ENCODE measurements at places on chromosomes 2 and 18.

DNA sequence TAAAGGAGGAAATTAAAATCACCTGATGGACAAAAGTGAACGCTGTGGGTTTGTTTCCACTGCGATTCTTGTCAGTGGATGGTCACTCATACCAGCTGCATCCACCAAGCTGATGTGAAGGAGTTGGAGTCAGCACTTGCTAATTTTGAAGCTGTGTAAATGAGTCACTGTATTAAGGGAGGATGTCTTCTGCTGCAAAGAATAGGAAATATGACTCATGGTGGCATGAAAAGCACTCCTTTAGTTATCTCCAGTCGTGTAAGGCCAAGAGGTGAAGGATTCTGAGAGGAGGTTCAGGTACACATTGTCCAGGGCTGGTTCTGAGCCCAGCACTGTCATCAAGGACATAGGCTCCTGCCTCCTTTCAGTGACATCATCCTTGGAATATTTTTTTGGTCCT is 71.7 kb upstream of the SKOR2 start:
- DNase-seq = no peak

DNA sequence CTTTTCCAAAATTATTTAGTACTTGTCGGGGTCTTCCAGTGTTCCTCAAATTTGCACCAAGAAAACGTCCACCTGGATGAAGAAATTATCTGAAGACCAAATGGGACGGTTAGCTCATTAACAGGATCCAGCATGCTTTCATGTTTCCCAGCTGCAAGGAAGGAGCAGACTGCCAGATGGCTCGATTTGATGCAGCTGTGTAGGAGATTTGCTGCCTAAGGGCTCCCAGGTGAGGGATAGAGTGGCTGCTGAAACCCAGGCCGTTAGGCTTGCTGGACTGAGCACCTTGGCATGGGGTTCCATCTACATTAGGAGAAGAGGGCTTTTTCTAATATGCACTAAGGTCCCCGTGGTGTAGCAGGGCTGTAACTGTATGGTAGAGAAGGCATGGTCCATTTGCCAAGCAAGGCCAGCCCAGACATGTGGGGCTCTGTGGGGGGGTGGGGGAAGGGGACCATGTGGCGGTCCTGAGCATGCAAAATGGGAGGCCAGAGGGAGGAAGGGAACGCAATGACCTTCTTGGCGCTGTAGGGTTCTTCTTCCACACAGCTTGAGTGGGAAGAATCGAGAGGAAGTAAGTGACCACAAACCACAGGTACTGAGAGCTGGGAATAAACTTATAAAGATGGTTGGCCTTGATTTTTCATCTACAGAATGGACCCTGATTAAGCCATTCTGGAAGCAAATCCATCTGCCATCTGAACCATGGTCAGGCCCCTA is 144.0 kb downstream of the TMEM163 start:
- no peak for DNase-seq

GRCh38 chr2:20868377-20868776 is 45.5 kb upstream of the LDAH start:
- DNase-seq = peak; percentile 91

DNA sequence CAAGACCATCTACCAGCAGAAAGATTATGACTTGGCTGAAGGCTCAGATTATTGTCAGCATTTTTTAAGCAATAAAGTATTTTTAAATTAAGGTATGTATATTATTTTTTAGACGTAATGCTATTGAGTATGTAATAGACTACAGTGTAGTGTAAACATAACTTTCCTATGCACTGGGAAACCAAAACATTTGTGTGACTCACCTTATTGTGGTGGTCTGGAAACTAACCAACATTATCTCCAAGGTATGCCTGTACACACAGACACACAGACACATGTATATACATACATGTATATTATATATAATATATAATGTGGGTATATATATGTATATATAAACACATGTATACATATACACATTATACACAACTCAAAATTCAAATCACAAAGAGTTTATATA is 9.1 kb upstream of the TMEFF2 start:
- DNase-seq = no peak

DNA sequence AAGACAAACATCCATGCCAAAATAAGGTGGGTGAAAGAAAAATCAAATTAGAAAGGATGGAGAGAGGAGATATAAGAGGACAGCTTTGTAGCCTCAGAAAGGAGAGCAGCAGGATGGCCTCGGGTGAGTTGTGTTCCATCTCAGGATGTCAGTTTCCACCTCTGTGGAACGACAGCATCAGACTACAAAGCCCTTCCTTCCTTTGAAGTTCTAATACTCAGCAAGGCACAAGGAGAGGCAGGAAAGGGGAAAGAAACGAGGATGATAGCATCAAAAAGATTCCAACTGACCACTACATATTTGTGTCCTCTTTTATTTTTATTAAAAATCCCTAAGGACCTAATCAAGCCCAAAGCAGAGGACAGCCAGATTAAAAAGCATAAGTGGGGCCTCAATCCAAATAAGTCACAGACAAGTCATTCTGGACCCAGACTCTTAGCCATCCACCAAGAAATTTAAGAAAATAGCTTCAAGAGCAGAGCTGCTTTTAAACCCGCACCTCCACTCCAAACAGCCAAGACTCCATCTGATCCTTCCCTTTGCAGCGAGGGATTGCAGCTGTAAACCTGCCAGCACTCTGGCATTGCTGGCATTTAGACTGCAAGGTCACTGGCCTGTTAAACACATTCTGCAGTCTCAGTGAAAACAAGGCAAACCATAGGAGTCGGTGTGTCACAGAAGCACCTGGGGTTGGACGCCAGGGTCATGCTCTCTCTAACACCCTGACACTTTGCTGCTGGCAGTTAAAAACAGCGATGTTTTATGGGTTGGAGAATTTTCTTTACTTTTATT is 314.5 kb upstream of the CHAC2 start:
- DNase-seq = no peak

DNA sequence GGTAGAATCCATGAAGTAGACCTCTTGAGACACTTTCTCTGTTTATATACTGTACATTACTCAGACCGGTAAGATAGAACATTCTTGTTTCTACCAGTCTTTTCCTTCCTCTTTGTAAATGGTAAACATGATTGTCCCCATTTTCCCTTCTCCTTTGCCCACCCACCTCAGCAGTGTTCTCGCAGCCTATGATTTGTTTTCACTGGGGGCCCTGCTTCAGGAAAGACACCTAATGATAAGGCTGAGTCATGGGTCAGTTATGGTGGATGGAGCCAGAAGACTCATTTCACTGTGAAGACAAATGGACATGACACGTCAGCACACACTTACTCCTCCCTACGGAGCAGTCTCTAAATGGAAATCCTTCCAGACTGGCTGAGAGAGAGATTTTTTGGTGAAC is 23.7 kb downstream of the CENPO start:
- no peak for DNase-seq

DNA sequence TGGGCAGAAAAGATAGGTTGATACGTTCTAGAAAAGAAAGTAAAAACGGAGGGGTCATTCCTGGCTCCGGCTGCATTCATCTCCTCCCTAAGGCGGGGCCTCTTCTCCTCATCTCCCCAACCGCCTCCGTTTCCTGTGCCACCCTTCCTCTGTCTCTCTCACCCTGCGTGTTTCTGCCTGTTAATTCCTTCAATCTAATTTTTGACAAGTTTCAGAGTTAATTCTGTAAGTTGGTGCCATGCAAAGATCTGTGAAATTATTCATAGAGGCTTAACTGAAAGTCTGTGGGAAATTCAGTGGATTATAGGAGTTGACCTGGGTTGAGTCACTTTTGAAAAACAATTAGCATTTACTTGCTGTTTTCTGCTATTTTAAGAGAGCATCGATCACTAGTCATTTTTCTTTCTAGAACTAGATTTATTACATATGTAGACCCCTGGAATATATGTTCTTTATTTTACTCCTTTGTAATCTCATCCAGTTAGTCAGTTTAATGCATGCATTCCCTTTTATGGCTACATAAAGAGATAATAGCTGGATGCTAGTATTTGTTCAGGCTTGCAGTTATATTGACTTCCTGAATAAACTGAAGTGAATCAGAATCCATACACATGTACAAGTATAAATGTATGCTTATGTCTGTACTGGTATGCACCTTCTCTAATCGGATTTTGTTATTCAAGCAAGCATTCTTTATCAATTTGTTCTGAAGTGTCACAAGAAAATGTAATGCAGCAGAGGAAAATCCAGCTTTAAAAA is 91.1 kb downstream of the EML6 start:
- no peak for DNase-seq

GRCh38 chr18:6537475-6537874 is 122.8 kb upstream of the L3MBTL4 start:
- no peak for DNase-seq

DNA sequence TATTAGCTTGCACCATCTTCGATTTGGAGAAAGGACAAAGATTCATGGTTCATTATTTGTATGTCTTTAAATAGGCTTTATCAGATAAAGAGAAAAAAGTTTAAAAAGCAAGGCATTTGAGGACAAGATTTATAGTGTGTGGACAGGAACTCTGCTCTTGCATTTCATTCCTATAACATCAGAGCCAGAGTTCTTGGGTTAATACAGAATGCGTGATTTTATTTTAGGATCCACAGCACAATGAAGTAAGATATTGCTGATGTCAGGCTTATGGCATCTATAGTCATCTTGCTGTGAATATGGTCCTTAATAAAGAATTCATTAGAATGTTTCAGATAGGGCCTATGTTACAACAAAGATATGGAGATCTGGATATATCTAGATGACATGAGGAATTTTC is 19.7 kb downstream of the RASGRP3 start:
- no peak for DNase-seq

GRCh38 chr2:24586955-24587354 is 95.9 kb downstream of the NCOA1 start:
- DNase-seq = peak; percentile 71

GRCh38 chr2:20370191-20370590 is 19.5 kb upstream of the PUM2 start:
- no peak for DNase-seq

GRCh38 chr2:11691076-11691660 is 21.2 kb upstream of the NTSR2 start:
- no peak for DNase-seq

GRCh38 chr2:86038291-86039081 is 67.2 kb downstream of the POLR1A start:
- peak; percentile 84 for DNase-seq

- no peak for DNase-seq
Observed at GRCh38 chr2:1125217-1125616, 174.6 kb downstream of the SNTG2 start.

- peak; percentile 1 for DNase-seq
Observed at GRCh38 chr2:205117125-205117524, 565.2 kb upstream of the NRP2 start.

GRCh38 chr2:16248571-16249105 is 308.3 kb downstream of the MYCN start:
- no peak for DNase-seq

DNA sequence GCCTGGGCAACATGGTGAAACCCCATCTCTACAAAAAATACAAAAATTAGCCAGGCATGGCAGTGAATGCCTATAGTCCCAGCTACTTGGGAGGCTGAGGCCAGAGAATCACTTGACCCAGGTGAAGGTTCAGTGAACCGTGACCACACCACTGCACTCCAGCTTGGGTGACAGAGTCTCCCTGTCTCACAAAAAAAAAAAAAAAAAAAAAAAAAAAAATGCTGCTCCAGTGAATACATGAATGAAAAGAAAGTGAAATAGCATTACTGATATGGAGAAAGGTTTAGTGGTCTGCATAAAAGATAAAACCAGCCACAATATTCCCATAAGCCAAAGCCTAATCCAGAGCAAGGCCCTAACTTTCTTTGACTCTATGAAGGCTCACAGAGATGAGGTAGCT is 44.5 kb downstream of the METTL8 start:
- DNase-seq = no peak

DNA sequence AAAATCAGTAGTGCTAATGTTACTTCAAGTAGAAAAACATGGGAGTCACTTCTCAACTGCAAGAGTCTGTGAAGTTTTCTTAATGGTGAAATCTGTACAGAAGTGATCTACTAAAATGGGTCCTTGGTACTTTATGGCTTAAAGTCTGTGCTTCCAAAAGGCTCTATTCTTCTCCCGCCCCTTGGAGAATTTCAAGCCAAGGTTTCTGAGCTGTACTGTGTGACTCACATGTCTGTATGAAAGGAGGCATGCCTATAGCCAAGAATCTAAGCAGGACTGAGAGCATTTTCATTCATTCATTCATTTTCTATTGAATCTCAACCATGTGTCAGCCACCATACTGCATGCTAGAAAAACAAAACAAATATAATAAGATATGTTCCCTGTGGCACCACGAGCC is 19.8 kb upstream of the DDX18 start:
- DNase-seq = no peak

DNA sequence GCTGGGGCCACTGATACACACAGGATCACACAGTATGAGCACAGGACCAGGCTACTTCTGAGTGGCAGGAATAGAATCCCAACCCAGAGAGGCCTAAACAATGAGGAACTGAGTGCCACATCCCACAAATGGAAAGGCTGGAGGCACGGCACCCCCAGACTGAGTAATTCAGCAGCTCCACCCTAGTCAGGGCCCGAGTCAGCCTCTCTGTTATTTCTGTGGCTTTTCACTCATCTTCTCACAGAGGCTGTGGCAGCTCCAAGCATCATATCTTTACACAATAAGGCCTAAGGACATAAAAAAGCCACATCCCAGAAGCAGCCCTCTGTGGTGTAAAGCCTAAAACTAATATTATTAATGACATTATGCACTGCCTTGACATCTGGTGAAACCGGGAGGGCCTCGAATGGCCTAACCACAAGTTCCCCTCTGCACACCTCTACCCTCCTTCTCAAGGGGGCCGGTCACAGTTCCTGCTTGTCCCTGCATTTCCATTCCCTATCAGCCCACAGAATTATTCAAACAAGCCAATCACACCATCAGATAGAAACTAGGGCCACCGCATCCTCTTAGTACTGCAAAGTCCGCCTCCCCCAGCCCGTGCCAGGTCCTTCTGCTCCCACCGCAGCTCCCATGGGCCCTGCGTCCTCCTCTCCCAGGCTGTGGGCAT is 12.5 kb upstream of the MAL start:
- no peak for DNase-seq

- peak; percentile 43 for DNase-seq
Observed at GRCh38 chr2:74571058-74571457, 16.5 kb downstream of the DOK1 start.

DNA sequence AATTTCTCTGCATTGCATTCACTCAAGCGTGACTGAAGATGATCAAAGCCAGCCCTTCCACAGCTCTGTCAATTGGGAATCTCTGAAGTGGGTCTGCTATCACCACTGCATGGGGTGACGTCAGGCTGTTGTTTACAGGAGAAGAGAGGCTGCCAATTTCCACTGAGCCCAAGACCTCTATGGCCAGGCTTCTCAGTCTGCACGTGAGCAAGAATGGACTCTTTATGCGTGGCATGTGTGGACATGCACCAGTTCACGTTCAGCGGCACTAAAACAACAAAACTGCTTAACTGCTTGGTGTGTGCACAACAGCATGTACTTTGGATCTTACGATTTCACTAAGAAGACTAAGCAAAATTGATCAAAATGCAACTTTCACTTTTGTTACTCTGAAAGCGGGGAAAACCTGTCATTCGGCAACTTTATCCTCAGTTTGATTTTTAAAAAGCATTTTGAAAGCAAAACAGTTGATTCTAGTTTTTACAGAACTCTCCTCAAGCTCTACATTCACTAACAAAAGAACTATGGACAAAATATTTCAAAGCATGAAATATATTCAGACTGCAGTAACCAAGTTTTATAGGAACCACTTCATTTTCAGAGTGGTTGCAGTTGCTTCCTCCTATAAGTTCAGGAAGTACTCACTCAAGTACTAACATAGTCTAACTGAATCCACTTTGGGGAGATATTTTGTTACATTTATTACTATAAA is 77.0 kb upstream of the SERTAD2 start:
- peak; percentile 58 for DNase-seq

Measured in activated CD8-positive, alpha-beta T cell treated with anti-CD3 and anti-CD28 coated beads for 36 hours (primary cell).